ENCODE measurements at places on chromosomes 12 and 14.

DNA sequence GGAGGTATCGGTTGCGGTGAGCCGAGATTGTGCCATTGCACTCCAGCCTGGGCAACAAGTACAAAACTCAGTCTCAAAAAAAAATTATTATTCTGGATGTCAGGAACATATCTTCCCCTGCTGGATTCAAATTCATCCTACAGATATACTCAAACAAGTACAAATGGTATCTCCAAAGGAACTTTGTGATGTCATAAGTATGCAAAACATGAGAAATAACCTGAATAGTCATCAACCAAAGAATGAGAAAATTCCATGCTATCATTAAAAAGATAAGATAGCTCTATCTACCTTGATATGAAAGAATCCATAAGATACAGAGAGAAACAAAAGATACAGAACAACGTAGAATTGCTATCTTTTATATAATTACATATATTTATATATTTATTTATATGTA, 67.7 kb downstream of the EEA1 start:
- no peak for DNase-seq

GRCh38 chr14:65783576-65783975, 371.0 kb downstream of the FUT8 start:
- no peak for DNase-seq

DNA sequence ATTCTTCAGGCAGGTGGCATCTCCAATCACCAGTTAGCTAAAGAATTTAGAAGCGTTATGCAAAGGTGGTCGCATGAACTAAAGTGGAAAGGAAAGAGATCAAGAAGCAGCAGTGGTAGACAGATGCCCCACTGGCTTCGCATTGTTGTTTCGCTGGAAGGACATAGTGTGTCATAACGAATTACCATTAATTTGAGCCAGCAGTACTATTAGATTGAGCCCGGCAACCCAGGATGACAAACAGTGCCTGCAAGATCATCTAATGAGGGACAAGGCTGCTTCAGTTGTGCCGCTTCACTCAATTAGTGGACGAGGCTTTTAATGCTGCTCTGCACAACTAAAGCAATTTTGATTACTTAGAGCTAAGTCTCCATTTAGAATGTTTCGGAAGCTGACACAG, 274.5 kb upstream of the SOX5 start:
- no peak for DNase-seq

DNA sequence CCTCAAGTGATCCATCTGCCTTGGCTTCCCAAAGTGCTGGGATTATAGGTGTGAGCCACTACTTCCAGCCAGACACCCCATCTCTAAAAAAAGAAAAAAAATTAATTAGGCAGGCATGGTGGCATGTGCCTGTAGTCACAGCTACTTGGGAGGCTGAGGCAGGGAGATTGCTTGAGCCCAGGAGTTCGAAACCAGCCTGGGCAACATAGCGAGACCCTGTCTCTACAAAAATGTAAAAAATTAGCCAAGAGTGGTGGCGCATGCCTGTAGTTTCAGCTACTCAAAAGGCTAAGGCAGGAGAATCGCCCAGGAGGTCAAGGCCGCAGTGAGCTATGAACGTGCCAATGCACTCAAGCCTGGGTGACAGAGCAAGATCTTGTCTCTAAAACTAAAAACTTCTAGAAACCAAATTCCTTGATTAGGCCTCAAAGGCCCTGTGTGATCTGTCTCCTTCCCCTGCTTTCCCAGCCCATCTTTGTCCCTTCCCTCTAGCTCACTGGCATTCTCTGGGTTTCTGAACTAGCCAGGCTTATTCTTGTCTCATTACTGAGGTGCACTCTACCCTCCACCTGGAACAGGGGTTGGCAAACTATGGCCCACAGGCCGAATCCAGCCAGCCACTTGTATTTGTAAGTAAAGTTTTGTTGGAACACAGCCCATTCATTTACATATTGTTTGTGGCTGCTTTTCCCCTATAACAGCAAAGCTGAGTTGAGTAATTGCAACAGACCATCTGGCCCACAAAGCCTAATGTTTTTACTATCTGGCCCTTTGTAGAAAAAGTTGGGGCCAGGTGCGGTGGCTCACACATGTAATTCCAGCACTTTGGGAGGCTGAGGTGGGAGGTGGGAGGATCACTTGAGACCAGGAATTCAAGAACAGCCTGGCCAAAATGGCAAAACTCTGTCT, 17.2 kb upstream of the TPCN1 start:
- DNase-seq: no peak

DNA sequence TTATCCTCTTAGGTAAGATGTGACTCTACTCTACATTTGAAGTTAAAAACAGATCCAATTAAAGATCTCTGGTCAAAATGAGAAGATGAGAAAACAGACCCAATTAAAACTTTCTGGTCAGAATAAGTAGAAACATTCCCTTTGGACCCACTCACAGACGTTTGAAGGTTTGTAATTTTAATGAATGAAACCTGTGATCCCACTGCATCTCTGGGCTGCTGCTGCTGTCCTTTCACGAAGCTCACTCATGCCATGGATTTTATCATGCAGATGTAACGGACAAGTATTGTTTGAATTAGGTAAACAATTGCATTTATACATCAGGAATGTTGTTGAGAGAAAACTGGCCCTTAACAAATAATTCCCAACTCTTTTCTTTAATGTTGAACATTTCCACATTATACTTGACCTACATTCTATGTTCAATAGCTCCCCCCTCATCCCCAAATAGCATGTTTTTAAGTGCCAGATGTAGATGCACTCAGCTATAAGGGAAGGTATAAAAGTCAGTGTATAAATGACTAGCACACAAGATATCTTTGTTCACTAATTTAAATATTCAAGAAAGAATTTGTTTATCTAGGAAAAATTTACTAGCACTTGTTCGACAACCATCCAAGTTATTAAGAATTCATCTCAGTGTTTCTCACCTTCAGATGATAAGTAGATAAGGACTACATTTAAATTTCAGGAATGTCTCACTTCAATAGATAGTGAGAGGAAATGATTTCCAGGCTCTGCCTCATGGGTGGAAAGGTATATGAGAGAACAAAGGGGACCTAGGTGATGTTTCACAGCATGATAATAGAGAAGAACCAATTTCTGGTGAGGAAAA, 202.3 kb upstream of the LMNTD1 start:
- DNase-seq: no peak

GRCh38 chr12:17333287-17333686, 727.3 kb upstream of the LMO3 start:
- DNase-seq: no peak

All from LNCaP clone FGC (cell line).